ENCODE measurements at places on chromosomes 4 and X.

DNA sequence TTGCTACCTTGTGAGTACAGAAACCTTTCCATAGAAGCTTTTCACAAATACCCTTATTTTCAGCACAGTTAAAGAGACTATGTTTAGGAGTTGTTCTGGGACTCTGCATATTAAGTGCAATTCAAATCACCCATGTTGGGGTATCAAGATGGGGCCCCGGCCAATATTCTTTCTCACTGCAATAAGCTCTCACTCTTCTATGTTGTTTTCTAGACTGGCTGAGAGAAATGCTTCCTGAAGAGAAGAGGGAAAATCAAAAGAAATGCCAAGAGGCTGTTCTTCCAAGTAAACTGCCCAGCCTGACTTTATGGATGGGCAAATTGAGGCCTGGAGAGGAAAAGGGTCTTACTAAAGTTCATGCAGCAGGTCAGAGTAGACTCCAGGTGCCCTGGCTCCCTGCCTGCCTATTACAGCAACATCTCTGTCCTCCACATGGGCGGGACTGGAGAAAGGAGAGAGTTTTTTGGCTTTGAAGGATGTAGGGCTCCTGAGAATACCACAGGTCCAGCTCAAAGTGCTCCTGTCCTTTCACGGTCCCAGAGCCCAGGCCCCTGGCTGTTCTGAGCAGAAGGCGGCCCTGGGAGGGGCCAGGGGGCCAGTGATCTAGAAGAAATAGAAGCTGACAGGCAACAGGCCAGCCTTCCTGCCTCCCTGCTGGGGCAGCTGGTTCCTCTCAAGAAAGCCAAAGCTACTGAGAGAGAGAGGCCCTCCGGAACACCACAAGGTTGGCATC is 745 bp upstream of the IQSEC2 start:
- DNase-seq = no peak

- DNase-seq = no peak
Observed at GRCh38 chr4:42381666-42382065, 15.6 kb upstream of the SHISA3 start.

DNA sequence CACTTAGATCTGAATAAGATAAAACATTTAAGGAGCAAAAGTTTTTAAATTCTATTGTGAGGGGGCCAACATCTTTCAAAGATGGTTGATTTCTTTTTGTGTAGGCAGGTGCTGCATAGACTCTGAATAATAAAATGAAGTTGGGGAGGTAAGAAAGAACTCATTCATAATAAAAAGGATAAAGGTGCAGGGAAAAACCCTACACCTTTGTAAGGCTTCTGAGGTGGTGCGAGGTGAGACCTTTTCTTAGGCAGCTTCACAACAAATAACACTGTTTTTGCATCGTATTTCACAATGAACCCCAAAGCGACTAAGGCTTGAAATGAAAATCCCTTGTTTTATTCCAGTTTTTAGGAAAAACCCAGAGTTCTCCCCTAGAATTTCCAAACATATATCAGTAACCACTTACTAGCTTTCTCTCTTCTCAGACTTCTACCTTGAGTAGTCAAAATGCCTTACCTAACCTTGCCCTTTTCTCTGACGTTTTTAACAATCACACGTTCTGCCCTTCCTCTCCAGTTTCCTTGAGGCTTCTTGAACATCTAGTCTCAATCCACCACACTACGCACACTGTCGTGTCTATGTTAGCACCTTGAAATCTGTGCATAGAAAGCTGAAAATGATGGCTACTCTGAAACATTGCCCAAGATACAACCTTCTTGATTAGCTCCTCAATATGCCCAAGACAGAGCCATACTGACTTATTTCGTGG is 30.2 kb downstream of the MAML3 start:
- no peak for DNase-seq

GRCh38 chrX:151878574-151878973 is 34.1 kb upstream of the MAGEA4 start:
- DNase-seq = no peak

GRCh38 chr4:146469022-146469421 is 52.7 kb downstream of the SLC10A7 start:
- no peak for DNase-seq

GRCh38 chrX:32599156-32599555 is 612.2 kb downstream of the DMD start:
- no peak for DNase-seq

DNA sequence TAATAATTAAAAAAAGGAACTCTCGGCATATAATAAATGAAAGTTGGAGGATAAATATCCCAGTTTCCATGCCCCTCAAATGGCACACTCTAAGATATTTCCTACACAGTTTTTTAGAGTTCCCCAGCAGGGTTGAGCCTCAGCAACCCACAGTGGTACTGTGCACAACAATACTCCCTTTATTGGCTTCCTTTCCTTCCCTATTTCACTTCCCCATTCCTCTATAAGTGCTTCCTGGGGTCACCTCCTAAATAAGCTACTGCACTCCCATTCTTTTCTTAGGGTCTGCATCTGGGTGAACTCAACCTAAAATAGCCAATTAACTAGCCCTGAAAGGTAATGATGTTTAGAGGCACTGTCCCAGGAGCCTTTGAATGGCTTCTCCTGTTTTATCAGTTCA is 76.4 kb upstream of the NHS start:
- DNase-seq = no peak

DNA sequence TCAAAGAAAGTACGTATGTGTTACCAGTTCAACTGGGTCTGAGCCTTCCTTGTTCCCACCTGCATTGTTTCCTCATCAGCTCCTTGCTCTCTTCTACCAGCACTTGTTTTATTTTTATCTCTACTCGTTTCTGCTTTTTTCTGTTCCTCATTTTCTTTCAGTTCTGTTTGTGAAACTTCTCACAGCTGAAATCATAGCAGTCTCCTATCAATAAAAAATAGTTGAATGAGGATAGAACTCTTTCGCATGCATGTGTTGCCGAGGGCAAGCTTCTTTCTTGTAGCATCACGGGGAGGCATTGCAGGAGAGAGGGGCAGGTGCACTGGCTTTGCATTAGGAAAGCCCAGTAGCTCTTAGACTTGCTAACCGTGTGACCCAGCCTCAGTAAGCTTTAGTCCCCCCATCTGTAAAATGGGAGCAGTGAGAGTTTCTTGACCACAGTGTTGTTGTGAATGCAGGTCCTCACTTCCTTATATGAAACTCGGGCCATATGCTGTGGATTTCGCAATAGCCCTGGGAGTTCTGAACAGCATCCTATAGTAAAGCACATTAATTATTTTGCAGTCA is 24.7 kb downstream of the OFD1 start:
- no peak for DNase-seq
